Naive thymus-derived CD4-positive, alpha-beta T cell (primary cell): ENCODE measurements at places on chromosomes 11 and 22.

DNA sequence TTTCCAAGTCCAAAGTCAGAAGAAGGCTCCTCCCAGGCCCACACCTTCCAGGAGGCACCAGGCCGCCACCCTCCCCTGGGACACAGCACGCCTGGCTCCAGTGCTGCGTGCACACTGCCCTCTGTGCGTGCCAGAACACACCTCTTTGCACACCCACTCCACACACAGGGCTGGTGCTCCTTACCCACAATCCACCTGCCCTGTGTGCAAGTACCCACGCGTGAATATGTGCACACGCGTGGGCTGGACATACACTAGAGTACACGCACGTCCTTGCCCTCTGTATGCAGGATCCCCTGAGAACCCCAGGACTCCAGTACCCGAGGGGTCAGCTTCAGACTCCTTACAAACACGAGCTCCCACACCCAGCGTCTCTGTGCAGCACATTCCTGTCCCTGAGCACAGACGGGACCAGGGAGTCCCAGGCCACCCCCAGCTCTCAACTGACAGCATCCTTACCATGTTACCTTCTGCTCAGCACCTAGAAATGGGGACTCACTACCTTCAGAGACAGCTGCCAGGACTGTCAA lies 2.8 kb downstream of the DUSP8 start:
- DNase-seq, result no peak
- no peaks in the 10 kb centered on the region for H3K27me3 ChIP-seq

- H3K27ac ChIP-seq, result no peak overlapping the region
- H3K36me3 ChIP-seq, result no peaks in the 10 kb centered on the region
- DNase-seq, result no peak
- no peak overlapping the region for H3K4me3 ChIP-seq
- H3K4me1 ChIP-seq, result no peaks in the 10 kb centered on the region
Observed at GRCh38 chr11:33420959-33421566, 163.9 kb downstream of the HIPK3 start.

- no peak overlapping the region for H3K4me3 ChIP-seq
- no peaks in the 10 kb centered on the region for H3K4me1 ChIP-seq
- no peak for DNase-seq
- no peak overlapping the region for H3K27ac ChIP-seq
Observed at GRCh38 chr11:27174021-27174420, 133.4 kb downstream of the BBOX1 start.

DNA sequence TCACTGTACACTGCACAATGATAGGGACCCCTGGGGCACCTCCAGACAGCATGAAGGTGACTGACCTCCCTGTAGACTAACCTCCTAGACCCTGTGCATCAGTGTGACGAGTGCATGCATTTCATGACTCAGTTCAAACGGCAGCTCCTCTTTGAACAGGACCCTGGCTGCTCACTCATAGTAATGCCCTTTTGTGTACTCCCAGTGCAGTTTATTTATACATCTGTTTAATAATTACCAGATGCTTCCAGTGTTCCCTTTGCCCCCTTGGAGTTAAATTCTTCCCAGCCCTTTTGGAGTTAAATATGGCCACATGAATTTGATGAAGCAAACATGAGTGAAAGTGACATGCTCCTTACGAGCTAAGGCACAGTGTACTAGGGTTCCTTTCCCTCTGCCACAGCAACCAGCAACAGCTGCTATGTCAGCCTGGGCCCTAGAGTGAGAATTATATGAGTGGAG lies 72.4 kb downstream of the PANX1 start:
- no peaks in the 10 kb centered on the region for H3K36me3 ChIP-seq
- no peak for DNase-seq
- H3K4me1 ChIP-seq, result no peaks in the 10 kb centered on the region
- H3K27ac ChIP-seq, result no peak overlapping the region

GRCh38 chr11:4523666-4524065 lies 21.3 kb upstream of the OR52M1 start:
- H3K27ac ChIP-seq, result no peak overlapping the region
- no peaks in the 10 kb centered on the region for H3K4me1 ChIP-seq
- no peaks in the 10 kb centered on the region for H3K27me3 ChIP-seq
- no peak for DNase-seq
- no peaks in the 10 kb centered on the region for H3K36me3 ChIP-seq

- no peak overlapping the region for H3K4me3 ChIP-seq
- H3K4me1 ChIP-seq, result no peaks in the 10 kb centered on the region
- no peaks in the 10 kb centered on the region for H3K36me3 ChIP-seq
- no peak overlapping the region for H3K27ac ChIP-seq
- no peak for DNase-seq
Observed at GRCh38 chr11:35909511-35910265, 34.2 kb upstream of the LDLRAD3 start.
